ENCODE measurements at places on chromosomes 1 and 21. TPM values are rescaled to one million over a fixed set of nuclear protein-coding genes. Genes with fewer than 3 reads are reported as not detected.

OVAAL gene
- not detected for total RNA-seq

TNNT2 gene
- total RNA-seq = 6.8 TPM

DNA sequence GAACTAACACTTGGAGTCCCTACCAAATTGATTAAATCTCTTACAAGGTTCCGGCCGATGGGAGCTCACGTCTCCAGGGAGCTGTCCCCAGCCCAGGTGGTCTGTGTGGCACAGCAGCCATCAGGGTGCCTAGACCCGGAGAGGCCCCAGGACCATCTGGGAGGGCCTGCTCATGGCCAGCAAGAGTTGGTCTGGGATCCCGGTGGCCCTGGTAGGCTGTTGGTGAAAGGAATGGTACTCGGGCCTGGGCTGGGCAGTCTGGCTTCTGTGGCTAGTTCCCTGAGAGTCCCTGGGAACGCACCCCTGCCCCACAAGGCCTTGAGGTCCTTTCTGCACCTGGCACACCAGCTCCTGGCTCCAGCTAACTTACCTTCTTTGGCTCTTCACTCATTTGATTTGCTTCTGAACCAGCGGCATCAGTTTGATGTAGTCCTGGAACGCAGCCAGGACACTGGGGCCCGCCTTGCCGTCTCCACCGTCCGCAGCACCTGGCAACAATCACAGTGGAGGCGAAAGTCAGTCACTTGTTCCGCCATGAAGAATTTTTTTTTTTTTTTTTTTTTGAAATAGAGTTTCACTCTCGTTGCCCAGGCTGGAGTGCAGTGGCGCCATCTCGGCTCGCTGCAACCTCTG is 62.5 kb downstream of the SCCPDH start:
- no peak overlapping the region for H3K27ac ChIP-seq
- H3K27me3 ChIP-seq = no peaks in the 10 kb centered on the region
- no peaks in the 10 kb centered on the region for H3K36me3 ChIP-seq
- no peak overlapping the region for H3K4me3 ChIP-seq
- DNase-seq = no peak

SSX2IP gene
- 7.2 TPM for total RNA-seq

KIAA1614 gene
- 6.4 TPM for total RNA-seq

CCSAP gene
- 5.3 TPM for total RNA-seq

- H3K27ac ChIP-seq = no peak overlapping the region
- no peak for DNase-seq
- no peaks in the 10 kb centered on the region for H3K36me3 ChIP-seq
- no peak overlapping the region for H3K4me3 ChIP-seq
- no peaks in the 10 kb centered on the region for H3K27me3 ChIP-seq
Observed at GRCh38 chr1:181120924-181121323, 32.4 kb downstream of the IER5 start.

CLDN17 gene
- not detected for total RNA-seq

GRCh38 chr1:77401384-77401783 is 119.6 kb downstream of the AK5 start:
- H3K27me3 ChIP-seq = no peaks in the 10 kb centered on the region
- no peak for DNase-seq
- no peak overlapping the region for H3K4me3 ChIP-seq
- H3K4me1 ChIP-seq = no peaks in the 10 kb centered on the region

MXRA8 gene
- 213 TPM for total RNA-seq

PRKAB2 gene
- total RNA-seq = 13.6 TPM

DNA sequence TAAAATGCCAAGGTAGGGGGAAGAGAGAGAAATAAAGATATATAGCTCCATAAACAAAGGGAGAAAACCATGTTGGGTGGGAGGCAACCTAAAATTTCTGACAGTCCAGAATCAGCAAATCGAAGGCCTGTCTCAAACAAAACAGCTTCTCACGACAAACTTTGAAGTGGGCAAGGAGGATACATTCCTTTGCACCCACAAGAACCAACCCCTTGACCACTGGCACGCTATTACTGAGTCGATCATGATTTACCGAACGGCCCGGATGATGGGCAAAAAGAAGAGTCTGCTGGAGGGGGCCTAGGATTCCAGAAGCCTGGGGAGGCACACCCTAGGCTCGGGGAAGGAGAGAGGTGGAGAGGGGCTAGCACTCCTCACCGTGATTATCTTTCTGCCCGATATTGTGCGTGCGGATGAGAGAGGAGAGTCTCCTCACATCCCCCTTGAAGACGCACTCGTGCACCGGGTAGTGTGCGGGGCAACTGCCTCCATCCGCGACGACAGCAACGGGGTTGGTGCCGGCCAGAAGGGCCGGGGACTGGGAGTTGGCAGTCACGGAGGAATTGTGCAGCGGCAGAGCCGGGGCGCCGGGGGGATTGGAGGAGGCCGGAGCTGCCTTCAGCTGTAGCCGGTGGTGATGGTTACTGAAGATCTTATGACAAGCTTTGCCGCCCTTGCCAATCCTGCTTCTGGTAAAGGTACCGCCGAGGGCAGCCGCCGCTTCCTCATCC is 756 bp downstream of the ANKRD13C start:
- H3K4me1 ChIP-seq = peaks cover 3% of the 10 kb centered on the region
- no peaks in the 10 kb centered on the region for H3K27me3 ChIP-seq
- peak overlapping the region; percentile 87 for H3K4me3 ChIP-seq
- peak overlapping the region; percentile 98 for H3K27ac ChIP-seq
- peak; percentile 59 for DNase-seq
- H3K36me3 ChIP-seq = no peaks in the 10 kb centered on the region

GRCh38 chr21:43858806-43859648 is 6.0 kb upstream of the AGPAT3 start:
- no peaks in the 10 kb centered on the region for H3K4me1 ChIP-seq
- no peak overlapping the region for H3K27ac ChIP-seq
- no peaks in the 10 kb centered on the region for H3K27me3 ChIP-seq
- DNase-seq = no peak

ZNF670 gene
- total RNA-seq = 3.3 TPM

DNA sequence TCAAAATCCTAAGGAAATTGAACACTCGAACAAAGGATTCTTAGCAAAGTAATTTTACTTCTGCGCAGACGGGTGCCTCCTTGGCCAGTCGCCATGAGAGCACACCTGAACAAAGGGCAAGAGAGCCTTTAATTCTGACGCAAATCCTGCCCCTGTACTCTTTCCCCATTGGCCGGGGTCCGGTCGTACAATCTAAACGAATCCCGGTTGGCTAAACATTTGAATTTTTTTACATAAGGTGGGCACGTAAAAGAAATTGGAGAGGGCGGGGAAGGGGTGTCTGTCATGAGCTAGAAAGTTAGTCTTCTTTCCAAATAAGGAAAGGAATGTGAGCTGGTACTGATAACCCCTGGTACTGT is 8.2 kb upstream of the IL22RA1 start:
- H3K27me3 ChIP-seq = peaks cover 16% of the 10 kb centered on the region
- H3K4me1 ChIP-seq = no peaks in the 10 kb centered on the region
- DNase-seq = peak; percentile 76
- no peak overlapping the region for H3K27ac ChIP-seq
- H3K4me3 ChIP-seq = no peak overlapping the region

- H3K36me3 ChIP-seq = no peaks in the 10 kb centered on the region
- peaks cover 9% of the 10 kb centered on the region for H3K4me1 ChIP-seq
- DNase-seq = no peak
- no peak overlapping the region for H3K4me3 ChIP-seq
- no peaks in the 10 kb centered on the region for H3K27me3 ChIP-seq
- no peak overlapping the region for H3K27ac ChIP-seq
Observed at GRCh38 chr1:25668931-25669573, 52.5 kb downstream of the MAN1C1 start.

DNA sequence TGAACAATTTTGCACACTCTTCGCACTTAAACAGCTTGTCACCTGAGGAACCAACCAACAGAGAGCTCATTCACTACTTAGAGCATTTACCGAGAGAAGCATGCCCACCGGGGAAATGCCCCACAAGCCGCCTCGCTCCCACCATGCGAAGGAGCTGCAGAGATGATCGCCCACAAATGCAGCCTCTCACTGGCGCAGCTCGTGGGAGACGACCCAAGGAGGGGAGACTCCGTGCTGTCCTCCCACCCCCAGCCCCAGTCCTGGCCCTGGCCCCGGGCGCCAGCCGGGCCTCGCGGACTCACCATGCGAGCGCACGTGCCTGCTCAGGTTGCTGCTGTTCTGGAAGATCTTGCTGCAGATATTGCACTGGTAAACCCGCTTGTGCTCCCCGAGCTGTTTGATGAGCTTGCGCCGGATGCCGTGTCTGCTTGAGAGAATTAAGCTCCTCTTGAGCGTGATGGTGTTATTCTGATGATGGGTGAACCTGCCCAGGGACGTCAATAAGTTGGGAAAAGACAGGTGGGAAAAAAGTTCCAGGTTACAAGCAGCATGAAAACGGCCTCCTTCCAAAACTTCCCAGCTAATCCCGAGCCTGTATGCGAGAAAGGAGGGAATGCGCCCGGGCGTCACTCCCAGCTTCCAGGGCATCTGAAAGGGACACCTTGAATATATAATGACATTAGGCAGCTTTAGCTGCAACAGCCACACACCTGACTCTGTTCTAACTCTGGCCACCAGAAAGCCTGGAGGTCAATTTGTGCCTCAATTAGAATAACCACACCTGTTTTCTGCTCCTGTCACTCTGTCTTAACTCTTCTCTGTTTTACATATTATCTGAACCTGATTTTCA is 42.8 kb downstream of the PRDM15 start:
- no peaks in the 10 kb centered on the region for H3K27me3 ChIP-seq
- H3K36me3 ChIP-seq = peaks cover 4% of the 10 kb centered on the region
- peaks cover 11% of the 10 kb centered on the region for H3K4me1 ChIP-seq
- no peak overlapping the region for H3K4me3 ChIP-seq
- H3K27ac ChIP-seq = no peak overlapping the region
- no peak for DNase-seq

GRCh38 chr1:229383961-229384360 is 41.1 kb upstream of the CCSAP start:
- H3K27ac ChIP-seq = no peak overlapping the region
- H3K4me1 ChIP-seq = no peaks in the 10 kb centered on the region
- no peak for DNase-seq
- no peak overlapping the region for H3K4me3 ChIP-seq

- no peak overlapping the region for H3K4me3 ChIP-seq
- no peak for DNase-seq
- no peak overlapping the region for H3K27ac ChIP-seq
- H3K27me3 ChIP-seq = no peaks in the 10 kb centered on the region
Observed at GRCh38 chr1:177784936-177785335, 184.9 kb downstream of the SEC16B start.

DNA sequence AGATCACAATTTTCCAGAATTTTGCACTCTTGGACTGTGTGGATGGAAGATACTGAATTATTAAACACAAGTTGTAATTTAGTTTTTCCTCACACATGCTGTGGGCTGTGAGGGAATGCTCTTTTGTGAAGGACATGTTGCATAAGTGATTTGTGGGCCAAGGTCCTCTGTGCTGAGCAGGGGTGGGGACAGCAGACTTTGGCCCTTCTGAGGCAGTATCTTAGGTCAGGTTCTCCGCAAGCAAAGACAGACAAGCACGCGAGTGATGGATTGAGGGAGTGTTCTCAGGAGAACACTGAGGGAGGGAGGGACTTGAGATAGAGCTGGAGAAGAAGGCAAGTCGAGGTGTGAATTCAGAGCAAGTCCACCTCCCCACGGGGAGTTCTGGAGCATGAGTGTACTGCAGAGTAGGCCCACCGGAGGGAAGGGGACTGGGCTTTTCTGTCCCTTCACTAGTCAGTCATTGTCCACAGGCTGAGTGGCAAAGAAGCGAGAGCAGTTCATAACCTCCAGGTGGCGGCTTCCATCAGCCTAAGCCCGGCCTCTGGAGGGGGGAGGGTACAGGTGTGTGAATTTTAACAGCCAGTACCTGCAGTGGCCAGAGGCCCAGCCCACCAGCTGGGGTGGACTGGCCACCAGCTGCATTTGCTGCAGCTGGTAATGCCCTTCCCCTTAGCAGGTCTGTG is 19.1 kb upstream of the CD101 start:
- H3K36me3 ChIP-seq = no peaks in the 10 kb centered on the region
- H3K27ac ChIP-seq = no peak overlapping the region
- no peak for DNase-seq
- no peak overlapping the region for H3K4me3 ChIP-seq
- no peaks in the 10 kb centered on the region for H3K4me1 ChIP-seq

DNA sequence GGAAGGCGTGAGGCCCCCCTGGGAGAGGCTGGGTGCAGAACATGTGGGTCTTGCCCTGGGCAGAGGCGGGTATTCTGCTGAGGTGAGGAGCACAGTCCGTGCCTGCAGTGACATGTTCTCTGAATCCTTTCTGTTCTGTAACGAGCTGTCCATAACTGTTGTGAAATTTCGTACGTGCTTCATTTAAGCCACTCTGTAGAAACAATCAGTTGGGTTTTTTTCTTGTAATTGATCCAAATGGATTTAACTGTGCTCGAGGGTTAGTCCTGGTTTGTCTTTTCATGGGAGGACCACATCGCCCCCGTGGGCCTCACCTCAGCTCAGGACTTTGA is 45.4 kb upstream of the DIP2A start:
- H3K36me3 ChIP-seq = peaks cover 7% of the 10 kb centered on the region
- H3K4me1 ChIP-seq = no peaks in the 10 kb centered on the region
- no peak overlapping the region for H3K4me3 ChIP-seq
- DNase-seq = no peak
- no peaks in the 10 kb centered on the region for H3K27me3 ChIP-seq
- no peak overlapping the region for H3K27ac ChIP-seq

DNA sequence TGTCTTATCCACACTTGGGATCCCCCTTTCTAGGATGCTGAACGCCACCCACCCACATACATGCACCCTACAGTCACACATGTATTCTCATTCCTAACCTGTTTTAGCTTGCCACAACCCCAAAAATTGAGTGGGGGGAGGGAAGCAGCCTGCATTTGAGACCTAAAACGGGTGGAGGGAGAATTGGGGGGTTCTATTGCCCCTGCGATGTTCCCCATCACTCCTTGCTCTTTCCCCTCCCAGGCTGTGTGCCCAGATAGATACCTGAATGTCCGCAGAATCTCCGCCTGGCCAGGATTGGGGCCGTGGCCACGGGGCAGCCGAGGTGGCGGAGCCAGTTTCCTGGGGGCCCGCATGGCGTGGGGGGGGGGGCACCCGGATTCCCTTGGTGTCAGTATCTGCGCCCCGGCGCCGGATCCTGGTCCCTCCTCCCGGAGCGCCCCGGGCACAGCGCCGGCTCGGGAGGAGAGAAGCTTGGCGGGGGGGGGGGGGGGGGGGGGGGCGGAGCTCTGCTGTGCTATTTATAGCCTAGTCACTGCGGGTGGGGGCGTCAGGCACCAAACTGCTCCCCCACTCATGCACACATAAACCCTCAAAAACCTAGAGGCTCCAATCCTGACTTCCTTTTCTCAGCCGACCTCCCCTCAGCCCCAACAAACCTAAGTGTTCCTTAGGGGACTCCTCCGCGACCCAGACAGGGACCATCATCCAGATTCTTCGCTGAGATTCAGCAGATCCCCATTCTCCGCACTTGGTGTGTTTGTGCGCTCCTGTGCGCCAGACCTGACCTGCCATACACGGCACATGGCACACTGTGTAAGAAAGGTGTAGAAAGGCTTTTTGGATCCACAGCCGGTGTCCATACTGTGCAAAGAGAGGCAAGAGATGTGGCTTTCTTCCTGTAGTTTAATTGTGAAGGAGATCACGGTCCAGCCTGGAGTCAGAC is 1.9 kb downstream of the ANKRD34A start:
- H3K4me1 ChIP-seq = peaks cover 16% of the 10 kb centered on the region
- no peaks in the 10 kb centered on the region for H3K36me3 ChIP-seq
- peak; percentile 46 for DNase-seq
- H3K27me3 ChIP-seq = peaks cover 10% of the 10 kb centered on the region
- peak overlapping the region; percentile 60 for H3K4me3 ChIP-seq

Measured in lung (tissue), 17 donors.